ENCODE measurements at places on chromosomes 12 and 14.

GRCh38 chr12:112685321-112685720 lies 106.2 kb upstream of the RPH3A start:
- no peak for DNase-seq

- DNase-seq = no peak
Measured at GRCh38 chr14:96956464-96957239, 159.5 kb downstream of the VRK1 start.

- no peak for DNase-seq
Measured at GRCh38 chr14:99360774-99361595, 89.0 kb upstream of the BCL11B start.

- no peak for DNase-seq
Measured at GRCh38 chr14:88289234-88289633, 33.8 kb downstream of the KCNK10 start.

DNA sequence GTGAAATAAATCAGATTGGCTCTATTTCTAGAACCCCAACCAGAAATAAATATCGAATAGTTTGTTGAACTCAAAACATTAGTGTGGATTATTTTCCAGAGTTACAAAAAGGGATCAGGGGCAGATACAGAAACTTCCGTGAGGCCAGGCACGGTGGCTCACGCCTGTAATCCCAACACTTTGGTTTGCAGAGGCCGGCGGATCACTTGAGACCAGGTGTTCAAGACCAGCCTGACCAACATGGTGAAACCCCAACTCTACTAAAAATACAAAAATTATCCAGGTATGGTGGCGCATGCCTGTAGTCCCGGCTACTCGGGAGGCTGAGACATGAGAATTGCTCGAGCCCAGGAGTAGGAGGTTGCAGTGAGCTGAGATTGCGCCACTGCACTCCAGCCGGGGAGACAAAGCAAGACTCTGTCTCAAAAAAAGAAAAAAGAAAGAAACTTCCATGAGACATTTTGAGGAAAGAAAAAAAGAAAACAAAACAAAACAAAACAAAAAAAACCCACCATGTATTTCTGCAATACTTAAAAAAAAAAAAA lies 2.1 kb downstream of the FBXO21 start:
- DNase-seq = no peak

DNA sequence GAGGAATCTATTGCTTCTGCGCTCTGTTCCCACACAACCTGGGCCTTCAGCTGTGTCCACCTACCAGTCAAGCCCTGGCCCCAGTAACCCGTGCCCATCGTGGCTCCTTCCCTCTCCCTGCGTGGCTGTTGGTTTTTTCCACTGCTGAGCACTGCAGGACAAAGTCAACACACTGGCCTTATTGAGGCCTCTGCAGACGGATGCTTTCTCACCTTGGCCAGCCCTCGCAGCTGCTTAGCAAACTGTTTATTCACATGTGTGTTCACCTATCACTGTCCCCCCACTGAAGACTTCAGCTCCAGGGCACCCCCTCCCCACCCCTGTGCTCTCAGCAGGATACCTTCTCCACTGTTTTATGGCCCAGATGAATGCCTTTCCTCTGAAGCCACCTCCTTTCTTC lies 12.8 kb upstream of the GPX2 start:
- DNase-seq = no peak

GRCh38 chr12:107369679-107370078 lies 276.3 kb upstream of the CRY1 start:
- DNase-seq = peak; percentile 26

DNA sequence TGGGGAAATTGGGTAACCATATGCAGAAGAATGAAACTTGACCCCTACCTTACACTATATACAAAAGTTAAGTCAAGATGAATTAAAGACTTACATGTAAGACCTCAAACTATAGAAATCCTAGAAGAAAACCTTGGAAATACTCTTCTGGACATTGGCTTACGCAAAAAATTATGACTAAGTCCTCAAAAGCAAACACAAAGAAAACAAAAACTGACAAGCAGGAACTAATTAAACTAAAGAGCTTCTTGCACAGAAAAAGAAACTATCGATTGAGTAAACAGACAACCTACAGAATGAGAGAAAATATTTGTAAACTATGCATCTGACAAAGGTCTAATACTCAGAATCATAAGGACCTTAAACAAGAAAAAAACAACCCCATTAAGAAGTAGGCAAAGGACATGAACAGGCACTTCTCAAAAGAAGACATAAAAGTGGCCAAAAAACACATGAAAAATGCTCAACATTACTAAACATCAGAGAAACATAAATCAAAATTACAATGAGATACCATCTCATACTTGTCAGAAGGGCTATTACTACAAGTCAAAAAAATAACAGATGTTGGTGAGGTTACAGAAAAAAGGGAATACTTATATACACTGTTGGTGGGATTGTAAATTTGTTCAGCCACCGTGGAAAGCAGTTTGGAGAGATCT lies 37.0 kb upstream of the CFAP54 start:
- no peak for DNase-seq

- DNase-seq = no peak
Measured at GRCh38 chr12:53200107-53200457, 7.0 kb downstream of the ITGB7 start.

DNA sequence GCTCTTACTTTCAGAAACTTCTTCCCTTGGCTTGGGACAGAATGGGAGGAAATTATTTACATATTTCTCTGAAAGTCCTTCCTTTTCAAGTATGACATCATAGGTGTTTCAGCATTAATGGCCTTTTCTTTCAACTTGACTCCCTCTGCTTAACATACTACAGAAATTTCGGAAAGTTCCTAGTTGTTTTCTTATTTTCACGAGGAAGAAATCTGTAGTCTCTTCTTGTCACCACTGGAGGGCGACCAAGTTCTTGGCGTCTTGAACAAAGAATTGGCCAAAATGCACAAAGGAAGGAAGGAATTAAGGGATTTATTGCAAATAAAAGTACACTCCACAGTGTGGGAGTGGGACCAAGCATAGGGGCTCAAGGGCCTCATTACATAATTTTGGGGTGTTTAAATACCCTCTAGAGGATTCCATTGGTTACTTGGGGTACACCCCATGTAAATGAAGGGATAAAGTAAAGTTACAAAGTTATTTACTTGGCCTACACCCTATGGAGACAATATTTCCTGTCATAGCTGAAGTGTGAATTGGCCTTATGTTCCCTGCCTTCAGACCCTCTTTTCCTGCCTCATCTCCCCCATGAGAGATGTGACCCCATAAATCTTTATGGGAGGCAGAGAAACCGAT lies 70.4 kb downstream of the RPL10L start:
- DNase-seq = no peak

DNA sequence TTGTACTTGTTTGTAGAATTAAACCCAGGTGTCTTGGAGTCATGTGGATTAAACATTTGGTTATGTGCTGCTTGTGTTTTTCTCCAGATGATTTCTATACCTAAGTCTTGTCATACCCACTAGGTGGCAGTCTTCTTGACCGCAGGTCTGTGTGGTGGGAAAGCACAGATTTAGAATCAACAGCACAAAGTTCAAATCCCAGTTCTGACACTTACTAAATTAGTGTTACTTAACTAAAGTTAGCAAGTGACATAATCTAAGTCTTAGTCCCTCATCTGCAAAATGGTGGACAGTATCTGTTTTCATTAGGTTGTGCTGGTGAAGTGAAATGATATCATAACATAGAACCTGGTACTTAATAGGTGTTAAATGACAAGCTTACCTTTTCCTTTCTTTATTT lies 151.0 kb upstream of the ARHGAP5 start:
- DNase-seq = no peak

DNA sequence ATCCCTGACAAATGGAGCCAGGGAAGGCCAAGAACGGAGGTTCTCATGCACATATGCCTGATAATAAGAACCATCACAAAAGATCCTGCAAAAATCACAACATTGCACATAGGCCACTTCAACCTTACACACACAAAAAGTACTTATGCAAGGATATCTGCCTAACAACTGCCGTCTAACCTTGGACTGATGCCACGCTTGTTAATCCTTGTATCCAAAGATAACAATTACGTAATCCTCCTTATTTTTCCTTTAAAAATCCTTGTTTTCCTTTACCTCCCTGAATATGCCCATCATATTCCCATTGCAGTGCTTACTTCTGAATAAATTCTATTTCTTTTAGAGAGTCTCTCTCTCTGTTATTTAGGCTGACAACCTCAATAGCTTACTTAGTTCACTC lies 59.5 kb downstream of the TMEM116 start:
- DNase-seq = no peak

DNA sequence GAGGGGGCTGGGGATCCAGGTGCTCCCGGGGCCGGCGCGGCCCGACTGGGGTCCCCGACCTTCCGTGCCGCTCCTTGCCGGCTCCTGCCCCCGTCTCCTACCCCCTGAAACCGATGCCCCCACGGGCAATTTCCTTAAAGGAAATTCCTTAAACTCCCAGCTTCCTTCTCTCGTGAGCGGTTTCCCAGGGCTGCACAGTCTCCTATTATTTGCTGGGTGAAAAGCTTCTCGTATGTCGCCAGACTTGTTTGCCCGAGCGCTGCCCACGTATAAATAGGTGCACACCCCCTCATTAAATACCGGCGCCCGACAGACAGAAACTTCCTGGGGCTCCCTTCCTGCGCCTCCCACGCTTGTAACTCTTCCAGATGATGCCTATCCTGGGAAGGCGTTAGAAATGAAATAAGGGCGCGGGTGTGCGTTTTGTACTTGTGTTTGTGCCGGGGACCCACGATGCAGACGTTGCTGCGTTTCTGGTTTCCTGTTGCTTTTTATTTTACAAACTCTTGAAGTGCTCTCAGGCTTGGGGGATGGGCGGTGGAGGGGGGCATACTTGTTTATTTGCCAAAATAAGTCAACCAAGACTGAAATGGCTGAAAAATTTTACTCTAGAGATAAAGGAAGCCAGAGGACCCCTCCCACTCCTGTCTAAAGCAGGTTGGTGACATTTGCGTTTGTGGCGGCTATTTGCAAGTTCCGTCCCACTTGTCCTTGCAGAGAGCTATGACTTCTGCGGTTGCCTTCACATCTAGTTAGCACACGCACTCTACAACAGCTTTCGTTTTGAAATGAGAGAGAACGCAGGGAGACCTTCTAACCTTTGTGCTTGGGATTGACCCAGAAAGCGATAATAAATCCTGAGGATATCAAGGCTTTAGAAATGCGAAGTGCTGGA lies 1.0 kb downstream of the HIP1R start:
- peak; percentile 50 for DNase-seq

GRCh38 chr12:131442337-131442918 lies 268.5 kb upstream of the SFSWAP start:
- DNase-seq = no peak

- no peak for DNase-seq
Measured at GRCh38 chr12:113233967-113234366, 12.7 kb downstream of the TPCN1 start.

DNA sequence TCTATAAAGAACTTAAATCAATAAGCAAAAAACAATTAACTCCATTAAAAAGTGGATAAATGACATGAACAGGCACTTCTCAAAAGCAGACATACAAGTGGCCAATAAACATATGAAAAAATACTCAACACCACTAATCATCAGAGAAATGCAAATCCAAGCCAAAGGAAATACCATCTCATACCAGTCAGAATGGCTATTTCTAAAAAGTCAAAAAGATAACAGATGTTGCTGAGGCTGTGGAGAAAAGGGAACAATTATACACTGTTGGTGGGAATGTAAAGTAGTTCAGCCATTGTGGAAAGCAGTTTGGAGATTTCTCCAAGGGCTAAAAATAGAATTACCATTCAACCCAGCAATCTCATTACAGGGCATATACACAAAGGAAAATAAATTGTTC lies 234.5 kb upstream of the PLXNC1 start:
- DNase-seq = no peak

DNA sequence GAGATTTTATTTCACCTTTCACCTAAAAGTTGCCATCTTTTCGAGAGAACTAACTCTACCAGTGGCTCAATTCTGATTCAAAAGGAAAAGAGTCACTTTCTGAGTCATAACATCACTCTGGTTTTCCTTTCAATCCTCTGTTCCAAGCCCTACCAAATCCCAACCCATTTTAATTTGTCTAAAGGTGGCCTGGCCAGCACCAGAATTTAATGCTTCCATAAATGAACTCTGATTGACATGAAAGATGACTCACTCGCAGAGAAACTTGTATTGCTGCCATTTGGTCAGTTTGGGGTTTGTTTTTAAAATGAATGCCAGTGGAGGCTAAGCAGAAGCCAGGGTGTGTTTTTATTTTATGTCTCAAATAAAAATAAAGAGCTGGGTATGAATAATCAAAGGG lies 117.4 kb upstream of the SOX5 start:
- no peak for DNase-seq

DNA sequence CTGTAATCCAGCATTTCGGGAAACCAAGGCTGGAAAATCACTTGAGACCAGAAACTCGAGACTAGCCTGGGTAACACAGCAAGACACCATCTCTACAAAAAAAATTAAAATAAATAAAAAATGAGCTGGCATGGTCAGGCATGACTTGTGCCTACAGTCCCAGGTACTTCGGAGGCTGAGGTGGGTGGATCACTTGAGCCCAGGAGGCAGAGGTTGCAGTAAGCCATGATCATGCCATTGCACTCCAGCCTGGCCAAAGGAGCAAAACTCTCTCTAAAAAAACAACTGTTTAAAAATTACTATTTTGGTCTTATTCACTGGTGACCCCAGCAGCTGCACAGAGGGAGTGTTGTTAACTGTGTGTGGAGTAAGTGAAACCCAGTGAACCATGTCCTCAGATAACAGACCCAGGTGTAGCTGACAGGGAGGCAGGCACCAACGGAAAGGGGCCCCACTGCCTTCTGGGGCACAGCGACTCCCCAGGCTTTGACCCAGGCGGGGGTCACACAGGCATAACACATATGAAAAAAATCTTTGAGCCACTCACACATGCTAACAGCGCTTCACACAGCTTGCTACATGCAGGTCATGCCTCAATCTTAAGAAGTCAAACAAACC lies 12.1 kb downstream of the DDX54 start:
- no peak for DNase-seq

DNA sequence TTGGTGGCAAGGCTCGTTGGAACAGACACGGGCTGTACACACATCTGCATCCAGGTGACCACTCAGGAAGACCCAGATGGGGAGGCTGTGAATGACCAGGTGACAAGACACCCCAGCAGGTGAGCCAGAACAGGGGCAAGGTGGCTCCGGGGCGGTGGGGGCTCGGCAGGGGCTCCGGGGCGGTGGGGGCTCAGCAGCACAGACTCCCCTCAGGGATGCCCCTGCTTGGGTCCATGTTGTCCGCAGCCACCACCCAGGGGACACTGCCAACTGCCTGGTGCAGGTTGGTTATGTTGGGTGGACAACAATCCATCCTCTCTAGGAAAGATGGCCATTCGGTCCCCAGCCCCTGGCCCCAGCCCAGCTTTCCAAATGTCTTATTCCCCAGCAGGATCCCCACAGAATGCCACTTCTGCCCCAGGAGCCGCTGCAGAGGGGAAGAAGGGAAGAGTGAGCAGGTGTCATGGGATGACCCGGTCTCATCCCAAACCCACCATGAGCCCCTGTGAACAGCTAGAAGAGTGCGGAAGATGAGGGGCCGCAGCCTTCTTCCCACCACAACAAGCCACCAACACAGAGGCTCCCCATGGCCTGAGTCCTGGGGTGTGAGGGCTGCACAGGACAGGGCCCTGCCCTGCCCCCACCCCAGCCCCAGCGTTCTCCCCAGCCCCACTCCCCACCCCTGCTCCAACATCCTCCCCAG lies 31.4 kb upstream of the C14orf180 start:
- no peak for DNase-seq

GRCh38 chr14:61661471-61662400 lies 33.6 kb upstream of the HIF1A start:
- DNase-seq = no peak

GRCh38 chr12:76346798-76347420 lies 1.3 kb downstream of the BBS10 start:
- no peak for DNase-seq

GRCh38 chr12:95553197-95553943 lies 2.1 kb upstream of the USP44 start:
- DNase-seq = no peak

- DNase-seq = no peak
Measured at GRCh38 chr12:108052260-108052659, 76.8 kb upstream of the WSCD2 start.

Data from activated naive CD4-positive, alpha-beta T cell treated with anti-CD3 and anti-CD28 coated beads, Interleukin-2, amount 50 U/mL, for 16 hours (primary cell).